ENCODE measurements at places on chromosomes 3 and 15.

GRCh38 chr15:29216955-29217354 is 52.7 kb downstream of the NSMCE3 start:
- DNase-seq, result no peak

- DNase-seq, result no peak
Measured at GRCh38 chr15:98503970-98504369, 144.4 kb upstream of the IGF1R start.

- no peak for DNase-seq
Measured at GRCh38 chr3:115151921-115152320, 4.8 kb upstream of the ZBTB20 start.

DNA sequence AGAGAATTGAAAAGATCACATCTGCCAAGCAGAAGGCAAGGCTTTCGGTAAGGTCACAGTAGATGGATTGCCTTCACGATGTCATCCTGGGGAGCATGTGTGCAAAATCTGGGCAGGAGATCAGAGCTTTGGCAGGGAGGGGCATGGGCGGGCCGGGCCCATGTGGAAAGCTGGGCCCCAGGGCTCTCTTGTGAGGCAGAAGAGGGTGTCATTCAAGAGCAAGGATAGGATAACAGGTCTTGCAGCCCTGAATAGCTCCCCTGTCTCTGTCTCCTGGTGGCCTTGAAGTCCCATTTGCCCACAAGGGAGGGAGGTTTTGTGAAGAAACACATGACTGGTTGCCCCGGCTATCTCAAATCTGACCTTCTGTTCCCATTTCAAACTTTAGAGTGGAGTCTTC is 172.0 kb downstream of the OPA1 start:
- no peak for DNase-seq

GRCh38 chr3:184694716-184695115 is 17.1 kb downstream of the MAGEF1 start:
- no peak for DNase-seq

DNA sequence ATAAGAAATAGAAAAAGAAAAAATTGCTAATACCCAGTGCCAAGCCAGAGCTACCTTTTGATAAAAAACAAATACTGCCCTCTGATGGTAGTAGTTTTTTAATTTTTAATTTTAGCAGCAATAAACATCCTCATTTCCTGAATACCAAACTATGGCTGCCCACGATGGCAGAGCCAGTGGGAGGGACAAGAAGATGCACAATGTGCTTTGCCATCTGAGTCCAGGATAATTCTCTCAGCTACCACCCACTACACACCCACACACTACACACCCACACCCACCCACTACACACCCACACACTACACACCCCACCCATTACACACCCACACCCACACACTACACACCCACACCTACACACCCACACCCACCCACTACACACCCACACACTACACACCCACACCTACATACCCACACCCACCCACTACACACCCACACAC is 17.8 kb downstream of the CEP19 start:
- no peak for DNase-seq

DNA sequence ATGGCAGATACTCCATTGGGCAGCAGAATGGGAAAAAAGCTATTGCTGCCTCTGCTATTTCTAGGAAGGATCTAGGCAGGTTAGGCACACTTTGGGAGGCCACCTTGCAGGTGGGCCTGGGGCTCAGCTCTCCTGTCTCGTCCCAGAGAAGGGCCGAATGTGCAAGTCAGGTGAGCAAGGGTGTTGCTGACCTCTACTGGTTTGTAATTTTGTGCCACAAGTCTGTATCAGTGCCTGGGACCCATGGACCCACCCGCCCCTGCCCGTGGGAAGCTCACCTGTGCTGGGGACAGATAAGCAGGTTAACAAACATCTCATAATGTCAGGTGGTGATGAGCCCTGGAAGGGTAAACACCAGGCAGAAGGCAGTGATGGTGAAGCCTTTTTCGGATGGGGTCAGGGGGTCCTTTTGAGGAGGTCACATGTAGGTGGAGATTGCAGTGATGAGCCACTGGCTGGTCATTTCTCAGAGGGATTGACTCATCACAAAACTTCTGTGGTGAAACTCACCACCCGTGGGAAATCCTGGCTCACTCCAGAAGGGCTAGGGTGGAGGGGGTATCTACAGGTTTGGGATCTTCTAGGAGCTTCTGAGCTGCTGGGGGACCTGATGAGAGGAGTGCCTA is 161.3 kb downstream of the KLF13 start:
- DNase-seq, result no peak
